Stimulated activated CD8-positive, alpha-beta memory T cell treated with anti-CD3 and anti-CD28 coated beads, Interleukin-12 subunit alpha, Interleukin-12 subunit beta, amount 100 ng/mL, for 4 hours (primary cell): ENCODE measurements at places on chromosomes 3 and 15.

GRCh38 chr15:33671456-33671855 lies 296.8 kb upstream of the CHRM5 start:
- no peak for DNase-seq

DNA sequence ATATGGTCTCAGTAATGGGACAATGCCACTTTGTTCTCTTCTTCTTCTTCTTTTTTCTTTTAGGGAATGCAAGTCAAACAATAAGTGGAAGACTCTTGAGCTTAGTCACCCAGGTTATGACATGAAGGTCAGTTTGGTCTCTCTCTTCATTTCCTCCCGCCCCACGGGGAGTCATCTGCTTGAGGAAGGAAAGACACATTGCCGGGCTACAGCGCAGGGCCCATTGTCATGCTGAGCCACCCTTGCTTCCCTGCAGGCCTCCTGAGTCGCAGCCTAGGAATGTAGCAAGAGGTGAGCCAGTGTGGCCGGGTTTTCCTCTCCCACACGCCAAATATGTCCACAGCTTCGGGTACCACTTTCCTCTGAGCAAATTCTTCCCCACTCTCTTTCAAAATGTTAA lies 47.6 kb downstream of the RAP2B start:
- DNase-seq: no peak

DNA sequence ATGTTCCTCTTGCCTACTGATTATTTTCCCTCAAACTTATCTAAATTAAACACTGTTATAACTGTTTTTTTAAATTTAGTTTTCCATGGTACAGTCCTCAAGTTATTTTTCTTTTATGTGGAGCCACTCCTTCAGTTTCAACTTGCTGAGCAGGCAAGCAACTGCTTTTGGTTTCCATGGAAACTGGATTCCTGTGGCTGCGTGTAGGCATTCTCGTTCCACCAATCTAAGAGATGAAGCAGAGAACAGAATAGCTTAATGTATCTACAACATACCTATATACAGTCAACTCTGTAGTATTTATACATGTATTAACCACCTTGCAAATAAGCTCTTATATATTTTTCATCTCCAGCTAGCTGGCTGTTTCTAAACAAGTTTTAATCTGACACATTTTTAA lies 25.8 kb upstream of the ANXA2 start:
- DNase-seq: no peak

GRCh38 chr3:160616311-160616710 lies 50.9 kb upstream of the KPNA4 start:
- DNase-seq: no peak

- no peak for DNase-seq
Observed at GRCh38 chr15:38698254-38698653, 133.6 kb upstream of the RASGRP1 start.

GRCh38 chr3:13346481-13347389 lies 73.4 kb downstream of the NUP210 start:
- peak; percentile 46 for DNase-seq

GRCh38 chr15:99998661-99999101 lies 265.4 kb upstream of the LYSMD4 start:
- DNase-seq: no peak

GRCh38 chr15:98714922-98715321 lies 66.6 kb downstream of the IGF1R start:
- no peak for DNase-seq

DNA sequence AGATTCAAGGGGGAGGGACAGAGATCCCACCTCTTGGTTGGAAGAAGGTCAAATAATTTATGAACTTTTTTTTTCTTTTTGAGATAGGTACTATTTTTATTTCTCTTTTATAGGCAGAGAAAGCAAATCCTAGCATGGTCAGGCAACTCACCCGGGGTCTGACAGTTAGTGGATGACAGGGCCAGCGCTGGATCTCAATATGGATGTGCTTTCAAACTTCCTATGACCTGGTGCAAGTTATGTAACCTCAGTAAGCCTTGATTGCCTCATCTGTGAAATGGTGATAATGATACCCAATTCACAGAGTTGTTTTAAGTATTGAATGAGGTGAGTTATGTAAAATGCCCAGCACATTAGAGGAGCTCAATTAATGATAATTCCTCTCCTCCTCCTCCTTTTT lies 86.8 kb upstream of the MEF2A start:
- no peak for DNase-seq

GRCh38 chr3:19972054-19972453 lies 25.2 kb downstream of the RAB5A start:
- DNase-seq: no peak

DNA sequence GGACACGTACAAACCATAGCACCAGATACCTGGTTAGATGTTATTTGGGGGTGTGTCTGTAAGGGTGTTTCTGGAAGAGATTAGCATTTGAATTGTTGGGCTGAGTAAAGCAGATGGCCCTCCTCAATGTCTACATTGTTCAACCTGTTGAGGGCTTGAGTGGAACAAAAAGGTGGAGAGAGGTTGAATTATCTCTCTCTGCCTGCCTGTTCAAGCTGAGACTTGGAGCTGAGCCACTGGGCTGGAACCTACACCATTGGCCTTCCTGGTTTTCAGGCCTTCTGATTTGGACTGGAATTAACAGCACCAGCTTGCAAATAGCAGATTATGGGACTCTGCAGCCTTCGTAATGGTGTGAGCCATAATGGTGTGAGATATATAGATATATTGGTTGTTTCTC lies 71.3 kb upstream of the CORO2B start:
- DNase-seq: no peak

GRCh38 chr3:6989608-6990291 lies 128.8 kb downstream of the GRM7 start:
- DNase-seq: no peak

DNA sequence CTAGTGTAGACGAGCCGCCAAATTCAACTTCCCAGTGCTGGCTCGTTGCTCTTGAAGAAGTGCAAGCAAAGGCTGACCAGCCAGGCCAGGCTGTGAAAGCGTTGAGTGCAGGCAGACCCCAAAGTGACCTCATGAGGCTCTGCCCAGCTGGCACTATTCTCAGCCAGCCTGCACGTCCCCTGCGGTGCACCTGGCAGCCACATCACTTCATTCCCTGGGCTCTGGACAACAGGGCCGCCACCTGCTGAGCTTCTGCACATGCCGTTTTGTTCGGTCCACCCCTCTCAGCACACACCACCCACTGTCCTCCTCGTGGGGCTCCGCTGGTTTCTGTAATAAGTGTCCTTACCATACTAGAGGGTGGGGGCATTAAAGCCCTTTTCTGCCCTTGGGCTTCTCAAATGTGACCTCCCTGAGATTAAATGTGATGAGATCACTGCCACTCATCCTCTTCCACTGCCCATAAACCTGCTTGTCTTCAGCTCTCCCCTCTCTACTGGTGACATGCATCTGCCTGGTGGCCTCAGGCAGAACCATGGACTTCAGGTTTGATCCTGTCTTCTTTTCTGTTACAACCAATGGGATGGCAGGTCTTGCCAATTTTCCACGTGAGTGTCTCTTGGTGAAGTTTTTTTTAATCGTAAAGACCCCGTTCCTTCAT lies 6.1 kb downstream of the RASGRF1 start:
- no peak for DNase-seq

DNA sequence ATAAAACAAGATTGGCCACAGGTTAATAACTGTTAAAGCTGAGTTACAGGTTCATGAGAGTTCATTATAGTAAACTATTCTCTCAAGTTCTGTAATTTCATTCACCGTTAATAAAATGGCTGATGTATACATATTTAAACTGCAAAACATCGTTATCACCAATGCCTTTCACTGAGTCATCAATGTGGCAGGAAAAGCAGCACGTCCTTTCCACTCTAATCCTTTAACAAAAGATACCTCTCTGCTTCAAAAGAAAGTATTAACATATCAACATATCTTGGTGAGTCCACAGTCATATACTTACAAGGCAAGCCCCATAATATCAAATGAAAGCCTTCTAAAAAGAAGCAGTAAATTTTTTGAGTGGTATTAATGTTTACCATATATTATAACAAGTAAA lies 54.5 kb downstream of the UACA start:
- DNase-seq: no peak

DNA sequence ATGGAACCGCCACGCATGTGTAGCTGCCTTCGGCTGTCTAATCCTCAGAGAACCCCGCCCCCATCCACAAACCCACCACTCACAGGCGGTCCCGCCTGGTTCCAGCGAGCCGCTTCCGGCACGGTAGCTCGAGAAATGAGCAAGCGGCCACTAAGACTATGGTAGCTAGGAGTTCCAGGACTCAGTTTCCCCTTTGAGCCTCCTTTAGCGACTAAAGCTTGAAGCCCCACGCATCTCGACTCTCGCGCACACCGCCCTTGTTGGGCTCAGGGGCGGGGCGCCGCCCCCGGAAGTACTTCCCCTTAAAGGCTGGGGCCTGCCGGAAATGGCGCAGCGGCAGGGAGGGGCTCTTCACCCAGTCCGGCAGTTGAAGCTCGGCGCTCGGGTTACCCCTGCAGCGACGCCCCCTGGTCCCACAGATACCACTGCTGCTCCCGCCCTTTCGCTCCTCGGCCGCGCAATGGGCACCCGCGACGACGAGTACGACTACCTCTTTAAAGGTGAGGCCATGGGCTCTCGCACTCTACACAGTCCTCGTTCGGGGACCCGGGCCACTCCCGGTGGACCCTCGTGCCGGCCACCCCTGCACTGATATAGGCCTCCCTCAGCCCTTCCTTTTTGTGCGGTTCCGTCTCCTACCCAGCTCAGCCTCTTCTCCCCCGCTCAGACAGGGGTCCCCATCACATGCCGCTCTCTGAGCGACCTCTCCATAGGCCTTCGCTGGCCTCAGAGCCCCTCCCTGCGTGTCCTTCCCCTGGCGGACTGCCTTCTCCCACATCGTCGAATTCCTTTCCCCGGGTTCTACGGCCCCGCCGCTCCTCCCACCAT lies at the start of gene RAB11A:
Gene RAB11A (plus strand): TSS at position 366 of the 828 bp plus-strand sequence. CDS start 95 bp downstream, at position 461.
- peak; percentile 93 for DNase-seq

DNA sequence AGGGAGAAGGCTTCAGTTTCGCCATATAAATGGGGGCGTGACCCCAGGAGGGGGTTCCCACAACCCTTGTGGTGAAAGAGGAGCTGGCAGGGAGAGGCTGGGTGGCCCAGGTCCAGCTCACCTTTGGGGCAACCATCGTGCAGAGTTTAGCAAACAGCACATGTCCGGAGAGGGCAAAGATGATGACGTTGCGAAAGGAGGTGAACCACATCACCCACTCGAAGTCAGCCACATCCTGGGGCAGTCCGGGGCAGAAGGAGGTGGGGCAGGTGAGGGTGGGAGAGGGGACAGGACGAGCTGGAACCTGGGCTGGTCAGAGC lies 3.7 kb downstream of the HHATL start:
- DNase-seq: no peak

GRCh38 chr3:126523745-126524428 lies at the start of gene CHST13:
CHST13 (plus strand) TSS chr3:126524155; CDS start chr3:126524333, 178 bp downstream.
- DNase-seq: no peak

DNA sequence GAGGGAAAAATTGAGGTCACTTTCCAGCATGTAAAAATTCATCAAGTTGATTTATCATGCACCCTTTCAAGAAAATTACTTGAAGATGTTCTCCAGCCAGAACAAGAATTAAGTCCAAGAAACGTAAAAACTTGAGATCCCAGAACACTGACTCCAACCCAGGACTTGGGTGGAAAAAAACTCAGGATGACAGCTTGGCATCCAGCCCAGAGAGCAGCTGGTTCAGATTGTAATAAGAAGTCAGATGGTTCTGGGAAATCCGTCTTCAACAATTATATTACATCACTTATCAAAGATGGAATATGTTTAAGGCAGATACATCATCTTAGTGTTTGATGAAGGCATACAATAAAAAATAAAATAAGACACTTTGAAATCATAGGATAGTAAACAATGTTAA lies 23.0 kb upstream of the DNAJC13 start:
- DNase-seq: no peak

DNA sequence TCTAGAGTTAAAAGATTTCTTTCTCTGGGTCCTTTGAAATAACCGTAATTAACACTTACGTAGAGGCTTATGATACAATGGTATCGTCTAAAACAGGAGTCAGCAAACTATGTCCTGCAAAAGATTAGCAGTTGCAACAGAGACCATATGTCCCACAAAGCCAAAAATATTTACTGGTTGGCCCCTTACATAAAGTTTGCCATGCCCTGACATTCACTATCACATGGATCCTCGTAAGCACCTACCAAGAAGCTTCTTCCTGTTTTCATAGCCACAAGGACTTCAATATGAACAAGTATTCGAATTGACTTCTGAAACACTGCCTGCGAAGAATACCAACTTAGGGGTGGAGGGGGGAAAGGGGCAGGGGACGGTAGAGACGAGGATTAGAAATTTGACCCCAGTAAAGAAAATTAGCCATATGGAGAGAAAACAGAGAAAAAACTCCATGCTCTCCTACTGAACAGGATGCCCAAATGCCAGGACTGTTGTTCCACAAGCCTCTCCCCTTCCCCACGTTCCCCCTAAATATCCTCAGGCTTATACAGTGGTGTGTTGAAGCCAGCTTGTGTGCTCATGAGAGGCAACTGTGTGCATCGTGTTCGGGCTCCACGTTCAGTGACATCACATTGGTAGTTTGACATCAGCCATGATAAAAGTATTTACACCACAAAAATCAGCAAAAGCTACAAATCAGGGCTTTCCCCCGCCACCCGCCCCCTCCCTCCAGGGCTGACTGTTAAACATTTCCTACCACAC lies 144.1 kb upstream of the HES1 start:
- no peak for DNase-seq

DNA sequence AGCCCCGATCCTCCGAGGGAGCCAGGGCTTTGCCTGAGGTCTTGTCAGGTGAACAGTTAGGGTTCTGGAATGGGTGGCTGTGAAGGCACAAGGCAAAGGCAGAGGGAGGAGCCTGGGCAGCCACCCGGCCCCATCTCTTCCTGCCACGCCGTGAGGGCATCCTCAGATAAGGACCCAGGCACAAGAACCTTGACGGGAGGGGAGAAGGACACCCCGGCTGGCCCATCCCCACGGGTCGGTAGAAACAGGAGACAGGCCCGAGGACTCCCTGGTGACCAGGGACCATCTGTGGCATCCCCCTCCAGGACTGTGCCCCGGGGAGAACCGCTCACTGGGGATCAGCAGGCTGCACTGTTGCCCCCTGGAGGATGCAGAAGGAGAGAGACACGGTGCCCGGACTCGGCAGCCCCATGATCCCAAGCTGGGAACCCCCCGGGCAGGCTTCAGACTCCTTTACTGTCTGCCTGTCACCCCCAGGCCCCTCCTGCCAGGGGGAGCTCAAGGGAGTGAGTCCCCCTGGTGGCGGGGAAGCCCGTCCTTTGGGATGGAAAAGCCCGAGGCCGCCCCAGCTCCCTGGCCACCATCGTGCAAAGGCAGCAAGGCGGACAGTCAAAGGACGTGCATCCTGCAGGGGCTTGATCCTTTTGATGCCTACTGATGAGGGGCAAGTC lies 12.3 kb upstream of the PCSK6 start:
- peak; percentile 18 for DNase-seq
